ENCODE measurements at places on chromosomes 3 and 15. TPM values are rescaled to one million over a fixed set of nuclear protein-coding genes. Genes with fewer than 3 reads are reported as not detected.

PCOLCE2 gene
- 58.4 TPM for total RNA-seq

LRRC49 gene
- total RNA-seq, result 35.3 TPM

SLC7A14 gene
- total RNA-seq, result 1.8 TPM

DNAJC17 gene
- total RNA-seq, result 17.9 TPM

GRIP2 gene
- total RNA-seq, result 6.9 TPM

CLDN18 gene
- not detected for total RNA-seq

DGKG gene
- total RNA-seq, result 9.3 TPM

SLC24A5 gene
- 0.26 TPM for total RNA-seq

ESYT3 gene
- 3.2 TPM for total RNA-seq

DNASE1L3 gene
- 3.5 TPM for total RNA-seq

TRIM42 gene
- not detected for total RNA-seq

PSTPIP1 gene
- total RNA-seq, result 1.2 TPM

CCDC54 gene
- total RNA-seq, result not detected

CFAP161 gene
- 0.90 TPM for total RNA-seq

Measured in urinary bladder (tissue), 4 donors.